CD4-positive, alpha-beta memory T cell (primary cell): ENCODE measurements at places on chromosomes 3 and 15. TPM values are rescaled to one million over a fixed set of nuclear protein-coding genes. Genes with fewer than 3 reads are reported as not detected.

USP13 gene
- total RNA-seq = 11.6 TPM

CSPG5 gene
- 0.20 TPM for total RNA-seq

SPG21 gene
- total RNA-seq = 57.2 TPM

XYLB gene
- 0.47 TPM for total RNA-seq

GRCh38 chr3:198032039-198032936 lies 72.3 kb downstream of the LMLN start:
- no peaks in the 10 kb centered on the region for H3K27me3 ChIP-seq
- no peaks in the 10 kb centered on the region for H3K4me1 ChIP-seq
- H3K36me3 ChIP-seq = no peaks in the 10 kb centered on the region
- no peak overlapping the region for H3K4me3 ChIP-seq
- H3K27ac ChIP-seq = no peak overlapping the region
- no peak for DNase-seq

- H3K27me3 ChIP-seq = no peaks in the 10 kb centered on the region
- H3K27ac ChIP-seq = no peak overlapping the region
- peak overlapping the region; percentile 33 for H3K4me3 ChIP-seq
Observed at GRCh38 chr3:151183265-151183671, 19.7 kb downstream of the GPR171 start.

- H3K27me3 ChIP-seq = no peaks in the 10 kb centered on the region
- no peaks in the 10 kb centered on the region for H3K4me1 ChIP-seq
- no peak for DNase-seq
- H3K36me3 ChIP-seq = no peaks in the 10 kb centered on the region
- H3K4me3 ChIP-seq = no peak overlapping the region
- H3K27ac ChIP-seq = no peak overlapping the region
Observed at GRCh38 chr3:194387926-194388418, 11.1 kb downstream of the GP5 start.

GRCh38 chr15:40110866-40111550 lies 2.3 kb upstream of the BMF start:
- no peaks in the 10 kb centered on the region for H3K27me3 ChIP-seq
- DNase-seq = no peak
- no peak overlapping the region for H3K4me3 ChIP-seq
- no peak overlapping the region for H3K27ac ChIP-seq
- H3K36me3 ChIP-seq = no peaks in the 10 kb centered on the region
- H3K4me1 ChIP-seq = peaks cover 33% of the 10 kb centered on the region

- H3K27ac ChIP-seq = no peak overlapping the region
- no peak overlapping the region for H3K4me3 ChIP-seq
- no peak for DNase-seq
Observed at GRCh38 chr3:60175680-60176079, 1075.6 kb downstream of the FHIT start.

- H3K36me3 ChIP-seq = peaks cover 89% of the 10 kb centered on the region
- no peaks in the 10 kb centered on the region for H3K27me3 ChIP-seq
- no peak overlapping the region for H3K4me3 ChIP-seq
- no peak for DNase-seq
- no peaks in the 10 kb centered on the region for H3K4me1 ChIP-seq
Observed at GRCh38 chr15:70068783-70069565, 28.7 kb downstream of the TLE3 start.

DNA sequence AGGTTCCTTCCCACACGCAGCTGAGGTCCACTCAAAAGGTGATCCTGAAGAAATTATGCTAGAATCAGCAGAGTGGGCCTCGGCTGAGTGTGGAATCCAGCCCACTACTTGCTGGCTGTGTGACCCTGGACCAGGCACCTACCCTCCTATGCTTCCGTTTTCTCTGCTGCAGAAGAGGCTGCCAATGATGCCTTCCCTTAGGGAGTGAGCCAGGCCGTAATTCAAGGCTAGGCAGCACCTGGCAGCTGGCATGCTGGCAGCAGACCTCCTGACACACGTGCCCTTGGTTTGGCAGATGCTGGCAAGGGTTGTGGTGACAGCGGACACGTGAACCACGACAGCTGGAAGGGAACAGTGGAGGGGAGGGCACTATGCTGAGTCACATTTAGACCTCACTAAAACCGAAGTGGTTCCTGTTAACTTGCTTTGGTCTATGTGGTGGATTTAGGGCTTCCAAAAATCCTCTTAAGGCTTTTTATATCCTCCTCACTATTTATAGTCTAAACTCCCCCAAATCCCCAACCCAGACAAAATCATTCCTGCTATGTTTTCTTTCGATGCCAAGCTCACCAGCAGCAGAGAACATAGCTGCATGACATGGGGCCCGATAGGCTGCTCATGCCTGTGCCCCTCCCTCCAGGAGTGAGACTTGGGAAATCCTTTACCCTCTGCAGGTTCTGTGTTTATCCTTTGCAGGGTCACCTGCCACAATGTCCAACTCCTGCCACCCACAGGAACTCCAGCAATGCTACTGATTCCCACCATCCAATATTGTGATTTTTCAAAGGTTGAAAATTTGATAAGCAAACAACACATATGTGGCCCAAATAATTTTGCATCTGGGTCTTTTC lies 10.6 kb upstream of the PCSK6 start:
- peaks cover 4% of the 10 kb centered on the region for H3K27me3 ChIP-seq
- H3K36me3 ChIP-seq = no peaks in the 10 kb centered on the region
- no peak overlapping the region for H3K27ac ChIP-seq
- no peak for DNase-seq

DNA sequence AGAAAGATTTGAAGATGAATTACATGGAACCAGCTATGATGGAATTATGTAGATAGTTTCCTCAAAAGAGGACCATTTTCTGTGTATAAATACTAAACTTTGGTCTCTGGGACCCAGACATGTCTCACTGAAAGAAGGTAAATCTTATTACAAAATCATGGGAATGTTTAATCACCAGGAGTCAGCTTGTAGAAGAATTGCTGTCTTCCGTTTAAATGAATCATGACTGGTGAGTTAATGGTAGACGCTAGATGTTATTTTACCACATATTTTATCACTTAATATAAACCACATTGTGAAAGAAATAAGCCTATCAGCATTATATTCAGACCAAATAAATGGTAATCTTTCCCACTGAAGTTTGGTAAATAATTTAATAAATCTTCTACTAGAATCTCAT lies 322.3 kb upstream of the SUCLG2 start:
- H3K36me3 ChIP-seq = no peaks in the 10 kb centered on the region
- H3K27ac ChIP-seq = no peak overlapping the region
- no peaks in the 10 kb centered on the region for H3K27me3 ChIP-seq
- H3K4me1 ChIP-seq = no peaks in the 10 kb centered on the region
- no peak for DNase-seq
- no peak overlapping the region for H3K4me3 ChIP-seq
